Fibroblast of skin of abdomen (primary cell): ENCODE measurements at places on chromosomes 1 and 21.

GRCh38 chr1:154006136-154006535 lies 15.6 kb downstream of the RPS27 start:
- peak; percentile 12 for DNase-seq

DNA sequence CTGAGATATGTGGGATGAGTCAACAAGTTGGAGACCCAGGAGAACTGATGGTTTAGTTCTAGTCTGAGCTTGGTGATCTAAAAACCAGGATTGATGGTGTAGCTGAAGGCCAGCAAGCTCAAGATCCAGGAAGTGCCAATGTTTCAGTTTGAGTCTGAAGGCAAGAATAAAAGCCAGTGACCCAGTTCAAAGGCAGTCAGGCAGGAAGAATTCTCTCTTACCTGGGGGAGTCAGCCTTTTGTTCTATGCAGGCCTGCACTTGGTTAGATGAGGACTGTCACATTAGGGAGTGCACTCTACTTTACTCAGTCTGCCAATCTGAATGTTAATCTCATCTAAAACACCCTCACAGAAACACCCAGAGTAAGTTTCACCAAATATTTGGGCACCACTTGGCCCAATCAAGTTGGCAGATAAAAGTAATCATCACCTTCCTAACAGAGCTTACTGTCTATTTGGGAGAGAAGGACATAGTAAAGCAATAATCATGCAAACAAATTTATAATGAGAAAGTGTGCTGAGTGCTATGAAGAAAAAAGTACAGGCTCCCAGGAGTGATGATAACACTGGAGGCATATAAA lies 63.4 kb downstream of the TSEN15 start:
- no peak for DNase-seq

GRCh38 chr1:204680461-204680860 lies 5.1 kb downstream of the LRRN2 start:
- no peak for DNase-seq

- no peak for DNase-seq
Measured at GRCh38 chr1:51175278-51175677, 60.8 kb upstream of the RNF11 start.

DNA sequence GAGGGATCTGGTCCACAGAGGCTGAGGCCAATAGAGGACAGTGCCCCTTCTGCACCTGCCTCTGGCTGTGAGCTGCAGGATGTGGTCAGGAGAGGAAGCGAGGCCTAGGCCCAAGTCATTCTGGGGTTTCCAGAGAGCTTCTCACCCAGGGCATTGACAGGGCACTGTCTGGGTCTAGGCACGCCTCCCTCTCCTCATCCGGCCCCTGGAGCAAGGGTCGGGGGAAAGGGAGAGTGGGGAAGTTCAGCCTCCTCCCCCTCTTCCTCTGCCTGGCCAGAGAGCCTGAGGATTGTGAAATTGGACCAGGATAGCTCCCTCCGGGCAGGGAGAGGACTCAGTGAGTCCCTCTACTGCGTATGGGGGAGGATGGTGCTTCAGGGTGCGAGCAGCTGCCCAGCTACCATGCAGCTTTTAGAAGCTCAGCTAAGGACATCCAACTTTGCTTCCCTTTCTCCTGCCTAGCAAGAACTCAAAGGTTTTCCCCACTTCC lies 6.3 kb upstream of the INAVA start:
- DNase-seq: no peak

GRCh38 chr1:186404454-186405051 lies 28.9 kb downstream of the ODR4 start:
- DNase-seq: peak; percentile 64

DNA sequence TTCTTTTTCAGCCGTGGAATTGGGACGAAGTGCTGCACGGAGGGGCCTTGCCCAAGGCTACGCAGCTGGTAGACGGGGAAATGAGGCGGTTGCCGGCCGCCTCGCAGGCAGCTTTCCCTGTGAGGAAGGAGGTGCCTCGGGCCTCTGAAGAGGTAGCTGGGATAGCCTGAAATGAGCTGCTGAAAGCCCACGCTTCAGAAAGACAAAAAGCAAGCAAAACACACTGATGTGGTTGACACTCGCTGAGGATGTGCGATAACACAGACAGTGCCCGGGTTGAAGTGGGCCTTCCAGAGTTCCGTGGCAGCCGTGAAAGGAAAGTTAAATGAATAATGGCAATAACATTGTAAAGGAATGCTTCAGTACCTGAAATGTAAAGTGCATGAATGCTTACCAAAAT lies 47.2 kb downstream of the S1PR1 start:
- DNase-seq: no peak

GRCh38 chr1:109181085-109181806 lies 32.5 kb upstream of the SARS1 start:
- no peak for DNase-seq

DNA sequence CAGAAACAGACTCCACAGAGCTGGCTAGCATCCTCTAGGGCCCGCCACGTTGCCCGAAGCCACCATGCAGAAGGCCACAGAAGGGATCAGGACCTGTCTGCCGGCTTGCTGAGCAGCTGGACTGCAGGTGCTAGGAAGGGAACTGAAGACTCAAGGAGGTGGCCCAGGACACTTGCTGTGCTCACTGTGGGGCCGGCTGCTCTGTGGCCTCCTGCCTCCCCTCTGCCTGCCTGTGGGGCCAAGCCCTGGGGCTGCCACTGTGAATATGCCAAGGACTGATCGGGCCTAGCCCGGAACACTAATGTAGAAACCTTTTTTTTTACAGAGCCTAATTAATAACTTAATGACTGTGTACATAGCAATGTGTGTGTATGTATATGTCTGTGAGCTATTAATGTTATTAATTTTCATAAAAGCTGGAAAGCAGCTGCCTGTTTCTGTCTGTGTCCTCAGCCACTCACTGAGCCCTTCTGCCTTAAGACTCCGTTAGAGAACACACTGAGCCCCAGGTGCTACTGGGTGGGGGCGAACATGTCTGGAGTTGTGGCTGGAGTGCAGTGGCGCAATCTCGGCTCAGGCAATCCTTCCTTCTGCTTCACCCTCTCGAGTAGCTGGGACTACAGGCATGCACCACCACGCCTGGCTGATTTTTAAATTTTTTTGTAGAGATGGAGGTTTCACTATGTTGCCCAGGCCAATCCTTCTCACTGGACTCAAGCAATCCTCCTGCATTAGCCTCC lies 14.8 kb downstream of the MFSD2A start:
- no peak for DNase-seq

- DNase-seq: no peak
Measured at GRCh38 chr1:210250665-210250997, 18.0 kb downstream of the SERTAD4 start.

- peak; percentile 72 for DNase-seq
Measured at GRCh38 chr1:30058970-30059369, 664.4 kb downstream of the MATN1 start.

DNA sequence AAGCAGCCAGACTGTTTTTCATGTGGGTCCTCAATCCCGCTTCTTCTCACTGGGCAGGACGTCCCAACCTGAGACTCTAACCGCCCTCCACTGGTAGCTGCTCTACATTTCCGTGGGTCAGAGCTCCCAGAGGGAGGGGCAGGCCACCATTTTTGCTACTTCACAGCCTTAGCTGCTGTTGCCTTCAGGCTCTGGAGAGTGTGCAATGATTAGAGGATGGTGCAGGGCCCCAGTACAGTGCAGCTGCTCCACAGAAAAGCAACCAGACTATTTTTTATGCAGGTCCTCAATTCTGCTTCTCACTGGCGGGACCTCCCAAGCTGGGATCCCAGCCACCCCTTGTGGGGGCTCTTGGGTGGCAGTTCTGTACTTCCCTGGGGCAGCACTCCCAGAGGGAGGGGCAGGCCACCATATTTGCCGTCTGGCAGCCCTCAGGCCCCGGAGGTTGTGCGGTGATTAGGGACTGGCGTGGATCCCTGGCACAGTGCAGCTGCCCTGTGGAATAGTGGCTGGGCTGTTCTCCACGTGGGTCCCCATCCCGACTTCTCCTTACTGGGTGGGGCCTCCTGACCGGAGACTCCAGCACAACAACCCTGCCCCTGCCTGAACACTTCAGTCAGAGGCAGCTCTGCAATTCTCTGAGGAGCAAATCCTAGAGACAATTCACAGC lies 647.6 kb upstream of the PKN2 start:
- DNase-seq: no peak

GRCh38 chr1:90114521-90115141 lies 119.7 kb downstream of the ZNF326 start:
- DNase-seq: peak; percentile 30

DNA sequence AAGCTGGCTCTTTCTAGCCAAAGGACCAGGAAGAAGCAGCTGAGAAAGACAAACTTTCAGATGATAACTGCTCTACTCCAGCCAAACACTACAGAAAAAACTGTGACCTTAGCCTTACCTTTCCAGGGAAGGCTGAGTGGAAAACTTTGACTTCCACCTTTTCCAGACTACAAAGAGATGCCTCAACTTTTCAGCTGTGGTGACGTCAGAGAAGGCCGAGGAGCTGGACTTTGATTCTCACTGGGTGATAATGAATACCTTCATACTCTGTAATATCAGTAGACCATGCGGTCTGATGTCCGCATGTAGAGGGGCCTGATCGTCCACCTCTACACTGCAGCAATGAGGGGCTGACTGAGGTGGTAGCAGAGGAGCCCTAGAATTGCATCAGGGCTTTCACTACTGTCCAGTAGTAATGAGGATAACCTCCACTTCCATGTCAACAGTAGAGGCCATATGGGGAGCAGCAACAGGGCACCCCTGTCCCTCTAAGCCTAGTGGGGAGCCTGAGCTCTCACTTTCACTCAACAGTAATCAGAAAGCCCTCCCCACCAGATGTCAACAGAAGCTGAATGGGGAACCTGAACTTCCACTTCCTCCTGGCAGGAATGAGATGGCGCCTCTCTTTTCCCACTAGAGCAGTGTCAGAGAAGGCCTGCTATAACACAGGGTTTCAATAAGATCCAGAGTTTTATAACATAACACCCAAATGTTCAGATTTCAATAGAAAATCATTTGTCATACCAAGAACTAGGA lies 28.4 kb upstream of the PADI1 start:
- no peak for DNase-seq

GRCh38 chr21:42311816-42312625 lies 3.2 kb downstream of the TFF3 start:
- no peak for DNase-seq

DNA sequence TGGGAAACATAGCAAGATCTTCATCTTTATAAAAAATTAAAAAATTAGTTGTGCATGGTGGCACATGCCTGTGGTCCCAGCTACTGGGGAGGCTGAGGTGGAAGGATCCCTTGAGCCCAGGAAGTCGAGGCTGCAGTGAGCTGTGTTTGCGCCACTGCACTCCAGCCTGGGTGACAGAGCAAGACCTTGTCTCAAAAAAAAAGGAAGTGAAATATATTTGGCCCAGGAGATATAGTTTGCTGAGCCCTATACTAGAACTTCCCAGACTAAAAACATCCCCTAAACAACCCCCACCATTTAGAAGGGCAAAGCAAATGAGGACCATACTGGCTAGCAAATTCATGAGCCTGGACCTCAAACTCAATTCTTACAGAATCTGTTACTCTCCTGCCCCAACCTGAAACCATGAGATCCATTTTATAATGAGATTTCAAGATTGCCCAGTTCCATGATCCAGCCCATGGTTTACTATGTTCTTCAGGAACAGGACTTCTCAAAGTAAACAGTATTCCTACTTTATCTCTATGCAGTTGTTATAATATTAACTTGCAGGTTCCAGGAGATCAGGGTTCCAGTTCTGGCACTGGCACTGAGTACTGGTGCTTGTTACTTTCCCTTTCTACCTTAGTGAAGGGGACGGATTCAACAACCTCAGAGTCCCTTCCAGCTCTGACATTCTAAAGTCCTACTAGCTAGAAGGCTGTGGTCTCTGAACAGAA lies 48.9 kb upstream of the TADA1 start:
- no peak for DNase-seq

GRCh38 chr1:156760092-156760795 lies 7.1 kb upstream of the PRCC start:
- DNase-seq: no peak

DNA sequence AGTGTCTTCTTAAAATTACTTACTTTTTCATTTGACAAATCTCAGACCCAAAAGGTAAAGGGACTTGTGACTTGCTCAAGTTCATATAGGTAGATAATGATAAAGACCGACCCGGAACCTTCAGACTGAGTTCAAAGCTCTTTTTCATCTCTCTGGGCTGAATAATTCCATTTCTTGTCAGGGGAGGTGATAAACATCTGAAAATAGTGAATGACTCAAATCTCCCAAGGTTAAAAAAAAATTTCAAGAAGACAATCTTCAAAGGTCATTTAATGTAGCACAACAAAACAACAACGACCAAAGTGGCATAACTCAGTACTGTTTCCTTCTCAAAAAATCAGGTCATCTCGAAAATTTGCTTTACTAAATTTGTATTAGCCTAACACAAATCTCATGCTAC lies 20.6 kb downstream of the LUZP1 start:
- no peak for DNase-seq

DNA sequence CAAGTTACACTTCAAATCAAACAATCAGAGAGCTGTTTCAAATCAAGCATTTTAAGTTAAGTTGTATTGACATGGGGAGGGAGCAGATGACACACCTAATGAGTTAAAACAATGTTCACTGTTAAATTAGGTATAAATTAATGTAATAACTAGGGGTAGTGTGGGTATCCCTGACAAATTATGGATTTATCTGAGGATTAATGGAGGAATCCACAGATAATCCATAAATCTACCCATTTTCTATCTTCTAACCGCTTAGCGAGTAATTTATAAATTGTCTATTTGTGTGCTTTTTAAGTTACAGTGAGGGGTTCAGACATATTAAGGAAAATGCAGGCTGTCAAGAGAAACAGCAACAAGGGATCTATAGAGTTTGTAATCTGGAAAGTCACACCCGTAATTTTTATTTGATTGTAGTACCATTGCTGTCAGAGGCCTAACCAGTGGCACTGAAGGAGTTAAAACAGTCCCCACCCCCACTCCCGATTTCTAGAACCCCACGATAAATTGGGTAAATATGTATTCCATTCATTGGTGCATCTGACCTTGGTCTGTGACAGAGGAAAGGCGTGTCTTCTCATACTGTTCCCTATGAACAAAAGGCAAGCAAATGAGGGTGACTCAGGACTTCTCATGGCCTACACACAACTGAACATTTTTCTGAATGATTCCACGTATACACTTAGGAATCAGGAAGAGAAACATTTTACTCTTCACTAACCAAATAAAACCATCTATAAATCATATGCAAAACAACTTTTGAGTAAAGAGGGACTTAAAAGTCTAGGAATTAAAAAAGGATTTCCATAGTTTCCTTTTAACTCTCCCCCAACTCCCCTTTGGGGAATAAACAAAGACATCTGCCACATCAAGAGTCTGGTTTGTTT lies 7.4 kb downstream of the IRF2BP2 start:
- DNase-seq: peak; percentile 96

DNA sequence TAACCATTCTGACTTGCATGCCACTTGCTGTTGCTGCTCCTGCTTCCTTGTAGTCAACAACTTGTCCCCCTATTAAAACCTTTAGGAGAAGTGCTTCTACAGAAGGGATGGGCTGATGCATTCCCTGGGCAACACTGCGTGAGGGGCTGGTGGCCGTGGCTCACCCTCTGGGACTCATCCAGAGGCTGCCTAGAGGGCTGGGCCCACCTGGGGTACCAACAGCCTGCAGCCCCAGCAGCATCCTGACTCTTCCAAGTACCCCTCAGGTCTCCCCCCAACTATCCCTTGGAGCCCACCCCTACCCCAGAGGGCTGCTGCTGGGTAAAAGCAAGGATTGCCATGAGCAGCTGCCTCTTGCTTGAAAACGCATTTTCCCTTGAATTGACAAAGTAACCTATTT lies 34.7 kb upstream of the LHX4 start:
- DNase-seq: no peak

- DNase-seq: no peak
Measured at GRCh38 chr1:177440821-177441220, 270.1 kb downstream of the BRINP2 start.

GRCh38 chr1:19325368-19325957 lies 13.3 kb downstream of the SLC66A1 start:
- DNase-seq: no peak

GRCh38 chr1:185987611-185988321 lies 253.6 kb downstream of the HMCN1 start:
- DNase-seq: no peak
